Left forelimb (tissue), 1 donor: ENCODE measurements at places on chromosomes 3 and 15.

DNA sequence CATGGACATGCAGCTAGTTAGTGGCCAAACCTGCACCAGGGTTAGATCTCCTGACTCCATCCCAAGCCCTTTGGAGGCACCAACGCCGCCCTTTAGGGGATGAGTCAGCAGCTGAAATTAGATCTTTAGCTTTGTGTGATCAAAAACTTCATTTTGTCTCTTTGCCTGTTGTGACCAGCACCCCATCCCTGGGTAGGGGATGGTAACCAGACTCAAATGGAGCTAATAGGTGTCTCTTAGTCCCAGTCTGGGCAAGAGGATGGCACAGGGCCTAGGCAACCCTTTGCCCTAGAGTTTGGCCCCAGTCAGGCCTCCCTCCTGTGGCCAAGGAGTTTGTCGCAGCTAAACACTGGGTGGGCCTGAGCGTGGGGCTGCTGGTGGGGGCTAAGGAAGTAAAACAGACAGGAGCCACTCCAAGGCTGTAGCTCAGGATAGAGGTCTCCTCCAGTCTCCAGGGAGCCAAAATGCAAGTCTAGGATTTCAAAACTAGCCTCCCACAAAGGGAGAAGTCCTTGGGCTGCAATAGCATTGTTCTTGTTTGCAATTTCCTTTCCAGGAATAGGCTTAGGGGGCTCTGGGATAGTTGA, 105.1 kb downstream of the CPN2 start:
- peak; percentile 54 for DNase-seq

- DNase-seq = no peak
Observed at GRCh38 chr3:130779486-130779885, 32.9 kb upstream of the PIK3R4 start.

GRCh38 chr3:148955544-148956346, 35.6 kb upstream of the GYG1 start:
- no peak for DNase-seq

DNA sequence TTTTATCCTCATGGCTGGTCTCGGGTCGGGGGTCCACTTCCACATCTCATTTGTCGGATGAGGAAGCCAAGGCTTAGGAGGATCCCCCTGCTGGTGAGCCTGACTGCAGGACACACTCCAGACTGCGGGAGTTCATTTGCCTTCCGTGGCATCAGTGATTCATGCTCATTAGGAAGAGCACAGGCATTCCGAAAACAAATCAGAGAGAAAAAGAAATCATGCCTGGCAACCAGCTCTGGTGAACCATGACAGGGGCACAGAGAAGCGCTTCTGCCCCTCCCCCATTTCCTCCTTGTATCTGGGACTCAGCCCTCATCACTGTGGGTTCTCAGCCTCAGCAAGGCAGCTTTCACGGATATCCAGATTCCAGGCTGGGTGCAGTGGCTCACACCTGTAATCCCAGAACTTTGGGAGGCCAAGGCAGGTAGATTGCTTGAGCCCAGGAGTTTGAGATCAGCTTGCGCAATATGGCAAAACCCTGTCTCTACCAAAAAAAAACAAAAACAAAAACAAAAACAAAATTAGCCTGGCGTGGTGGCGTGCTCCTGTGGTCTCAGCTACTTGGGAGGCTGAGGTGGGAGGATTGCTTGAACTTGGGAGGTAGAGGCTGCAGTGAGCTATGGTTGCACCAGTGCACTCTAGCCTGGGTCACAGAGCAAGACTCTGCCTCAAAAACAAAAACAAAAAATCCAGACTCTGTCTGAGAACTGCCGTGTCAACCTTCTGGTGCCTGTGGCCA, 28.4 kb downstream of the IRAK2 start:
- no peak for DNase-seq

GRCh38 chr15:35649575-35649974, 103.6 kb upstream of the DPH6 start:
- no peak for DNase-seq

GRCh38 chr15:85456798-85457197, 76.4 kb downstream of the AKAP13 start:
- no peak for DNase-seq

GRCh38 chr15:95609096-95609495, 721.4 kb upstream of the NR2F2 start:
- no peak for DNase-seq

DNA sequence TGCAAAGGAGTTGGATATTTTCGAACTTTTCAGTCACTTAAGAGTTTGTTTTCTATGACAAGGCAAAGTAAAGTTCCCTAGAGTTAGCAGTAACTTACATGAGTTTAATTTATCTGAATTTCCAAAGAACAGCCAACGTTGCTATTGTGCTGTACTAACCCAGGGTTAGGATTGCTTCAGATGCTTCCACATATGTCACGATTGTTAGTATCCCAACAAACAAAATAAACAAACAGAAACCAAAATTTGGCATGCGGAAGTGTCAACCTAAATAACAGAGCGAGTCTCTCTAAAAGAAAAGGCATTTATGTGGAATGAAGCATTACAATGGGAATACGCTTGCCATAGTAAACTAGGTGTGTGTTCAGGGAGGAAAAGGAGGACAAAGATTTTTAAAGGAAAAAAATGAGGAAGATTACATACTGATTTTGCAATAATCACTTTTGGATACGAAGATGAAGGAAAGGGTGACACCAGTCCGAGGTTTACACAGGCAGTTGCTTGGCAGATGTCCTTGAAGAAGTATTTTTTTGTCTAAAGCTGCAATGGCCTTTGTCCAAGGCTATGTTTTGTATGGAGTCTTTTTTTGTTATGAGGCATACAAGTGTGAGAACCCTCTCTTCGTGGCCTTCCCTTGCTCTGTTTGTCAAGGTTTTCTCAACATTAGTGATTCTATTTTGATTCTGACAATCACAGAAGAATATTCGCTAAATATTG, 267.9 kb downstream of the GABRG3 start:
- no peak for DNase-seq

DNA sequence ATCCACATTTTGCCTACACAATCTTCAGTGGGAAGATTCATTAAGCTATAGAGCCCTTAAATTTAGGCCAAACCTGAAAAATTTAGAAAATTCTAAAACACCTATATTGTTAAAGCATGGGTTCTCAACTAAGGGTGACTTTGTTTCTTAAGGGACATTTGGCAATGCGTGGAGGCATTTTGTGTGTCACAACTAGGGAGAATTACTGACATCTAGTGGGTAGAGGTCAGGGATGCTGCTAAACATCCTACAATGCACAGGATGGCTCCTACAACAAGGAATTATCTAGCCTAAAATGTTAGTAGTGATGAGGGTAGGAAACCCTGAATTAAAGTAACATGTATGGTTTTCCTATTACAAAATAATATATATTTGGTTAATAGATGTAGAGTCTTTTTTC, 55.8 kb downstream of the TBC1D5 start:
- no peak for DNase-seq

- DNase-seq = peak; percentile 9
Observed at GRCh38 chr15:88623061-88623460, 1.9 kb downstream of the AEN start.

DNA sequence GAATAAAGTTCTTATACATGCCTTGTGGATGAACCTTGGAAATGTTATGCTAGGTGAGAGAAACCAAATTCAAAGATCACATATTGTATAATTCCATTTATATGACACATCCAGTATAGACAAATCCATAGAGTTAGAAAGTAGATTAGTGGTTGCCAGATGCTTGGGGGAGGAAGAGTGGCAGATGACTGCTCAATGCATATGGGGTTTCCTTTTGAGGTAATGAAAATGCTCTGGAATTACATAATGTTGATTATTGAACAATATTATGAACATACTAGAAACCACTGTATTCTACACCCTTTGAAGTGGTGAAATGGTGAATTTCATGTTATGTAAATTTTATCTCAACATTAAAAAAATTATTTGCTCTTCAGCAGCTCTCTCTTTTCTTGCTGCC, 100.8 kb downstream of the DHX36 start:
- no peak for DNase-seq

DNA sequence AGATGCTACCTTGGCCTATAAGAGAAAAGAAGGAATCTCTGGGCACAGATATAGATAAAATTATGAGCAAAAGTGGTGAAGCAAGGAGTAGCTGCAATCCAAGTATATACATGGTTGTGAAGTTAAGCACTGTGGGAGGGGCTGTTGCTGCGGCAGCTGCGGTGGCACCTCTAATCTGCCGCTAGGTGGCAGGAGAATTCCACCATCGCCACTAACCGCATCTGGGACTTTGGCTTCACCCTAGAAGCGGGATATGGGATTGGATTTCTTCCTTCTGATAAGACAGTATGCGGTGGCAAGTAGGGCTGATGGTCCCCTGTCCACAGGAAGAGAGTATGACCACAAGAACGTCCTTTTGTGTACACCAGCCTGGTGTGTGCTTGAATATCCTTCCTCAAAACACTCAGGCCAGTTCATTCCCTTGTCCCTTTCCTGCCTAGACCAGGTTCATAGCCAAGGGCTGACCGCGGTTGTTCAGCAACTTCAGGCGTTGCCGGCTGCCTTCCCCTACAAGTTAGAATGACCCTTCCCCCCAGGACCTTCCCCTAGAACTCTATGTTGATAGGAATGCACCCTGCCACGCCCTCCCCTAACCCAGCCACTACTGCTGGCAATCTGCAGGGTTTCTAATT, 5.1 kb downstream of the MAGEL2 start:
- peak; percentile 68 for DNase-seq
